Cardiac muscle cell (in vitro differentiated cells and primary cell): ENCODE measurements at places on chromosomes 5 and 9. TPM values are rescaled to one million over a fixed set of nuclear protein-coding genes. Genes with fewer than 3 reads are reported as not detected.

DNA sequence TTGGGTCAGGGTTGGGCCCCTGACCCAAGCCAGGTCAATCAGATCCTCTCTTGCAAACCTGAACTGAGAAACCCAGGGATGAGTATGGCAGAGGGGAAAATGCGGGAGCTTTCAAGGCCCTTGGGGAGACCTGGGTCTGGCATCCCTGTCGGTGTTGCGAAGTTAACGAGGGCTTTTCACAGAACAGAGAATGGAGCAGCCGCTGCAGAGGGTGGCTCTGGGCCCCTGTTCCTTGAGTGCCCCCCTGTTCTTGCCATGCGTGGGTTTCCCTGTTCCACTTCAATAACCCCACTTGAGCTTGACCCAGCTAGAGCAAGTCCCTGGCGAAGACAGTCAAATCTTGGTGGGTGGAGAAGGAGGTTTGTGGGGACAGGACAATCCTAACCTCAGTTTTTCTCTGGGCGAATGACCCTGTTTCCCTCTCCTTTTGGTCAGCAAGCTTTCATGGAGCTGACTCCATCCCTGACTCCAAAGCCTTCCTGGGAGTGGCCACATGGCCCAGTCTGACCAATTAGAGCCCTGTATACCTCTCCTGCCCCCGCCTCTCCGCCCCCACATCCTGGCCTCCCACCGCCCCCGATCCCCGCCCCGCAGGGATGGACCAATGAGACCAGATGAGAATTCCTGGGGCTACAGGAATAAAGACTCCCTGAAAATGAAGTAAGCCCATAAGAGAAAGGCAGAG is 2.9 kb upstream of the VDAC1 start:
- no peak for DNase-seq

DNA sequence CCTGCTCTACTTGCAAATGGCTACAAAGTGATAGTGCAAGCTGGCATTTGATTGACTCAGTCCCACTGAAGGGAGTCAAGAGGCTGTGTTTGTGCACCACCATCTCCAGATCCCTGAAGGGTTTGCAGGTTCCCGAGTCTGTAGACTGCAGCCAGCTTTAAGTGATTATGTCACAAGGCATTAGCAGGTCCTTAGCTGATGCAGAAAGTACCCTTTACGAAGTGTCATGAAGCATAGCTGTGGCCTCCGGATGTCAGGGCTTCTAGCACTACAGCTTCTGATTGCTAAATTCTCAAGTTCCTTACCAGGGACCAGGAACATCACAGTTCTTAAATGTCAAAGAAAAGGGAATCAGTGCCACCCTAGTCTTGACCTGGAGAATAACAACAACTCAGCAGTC is 311.3 kb upstream of the TRPC7 start:
- DNase-seq, result peak; percentile 26

- DNase-seq, result no peak
Observed at GRCh38 chr5:144040615-144041305, 129.7 kb downstream of the YIPF5 start.

DNA sequence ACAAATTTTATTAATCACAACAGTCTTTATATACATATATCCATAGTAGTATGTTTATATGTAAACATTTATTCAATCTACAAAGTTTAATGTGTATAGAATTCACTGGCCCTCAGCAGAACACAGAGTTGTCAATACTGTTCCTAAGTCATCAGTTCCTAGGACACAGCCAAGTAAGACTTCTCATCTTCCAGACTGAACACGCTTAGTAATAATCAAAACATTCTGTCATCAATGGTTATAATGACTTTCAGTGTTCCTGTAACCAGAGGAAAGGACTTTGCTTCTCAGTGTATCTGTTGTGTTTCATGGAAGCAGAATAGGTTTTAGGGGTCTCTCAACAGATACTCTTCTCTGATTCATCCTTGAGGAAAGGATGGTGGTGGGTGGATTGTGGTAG is 82.2 kb downstream of the SMIM23 start:
- DNase-seq, result no peak

- DNase-seq, result peak; percentile 58
Observed at GRCh38 chr5:95284572-95285408, at the start of gene MCTP1. TSS of gene MCTP1 (minus strand) at chr5:95285094.

GRCh38 chr5:36180556-36181350 is 28.8 kb downstream of the SKP2 start:
- no peak for DNase-seq

DNA sequence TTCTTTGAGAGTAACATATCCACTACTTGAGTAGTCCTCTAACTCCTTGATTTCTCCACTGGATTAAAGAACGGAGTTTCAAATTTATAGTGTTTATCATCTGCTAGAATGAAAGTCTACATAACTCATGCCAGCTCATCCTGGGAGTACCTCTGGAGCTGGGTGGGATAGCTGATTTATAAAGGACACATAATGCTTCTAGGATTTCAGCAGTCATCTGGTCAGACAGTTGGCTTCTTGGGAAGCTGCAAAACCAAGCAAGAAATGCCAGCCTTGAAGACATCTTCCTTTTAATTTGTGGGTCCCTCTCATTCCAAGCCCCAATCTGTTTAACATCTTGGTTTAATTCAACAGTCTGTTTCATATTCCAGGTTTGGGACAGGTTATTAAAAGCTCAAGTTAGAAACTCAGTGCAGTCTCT is 3.2 kb downstream of the GALNT10 start:
- no peak for DNase-seq

- DNase-seq, result no peak
Observed at GRCh38 chr5:30100929-30101328, 1092.6 kb upstream of the CDH6 start.

DNA sequence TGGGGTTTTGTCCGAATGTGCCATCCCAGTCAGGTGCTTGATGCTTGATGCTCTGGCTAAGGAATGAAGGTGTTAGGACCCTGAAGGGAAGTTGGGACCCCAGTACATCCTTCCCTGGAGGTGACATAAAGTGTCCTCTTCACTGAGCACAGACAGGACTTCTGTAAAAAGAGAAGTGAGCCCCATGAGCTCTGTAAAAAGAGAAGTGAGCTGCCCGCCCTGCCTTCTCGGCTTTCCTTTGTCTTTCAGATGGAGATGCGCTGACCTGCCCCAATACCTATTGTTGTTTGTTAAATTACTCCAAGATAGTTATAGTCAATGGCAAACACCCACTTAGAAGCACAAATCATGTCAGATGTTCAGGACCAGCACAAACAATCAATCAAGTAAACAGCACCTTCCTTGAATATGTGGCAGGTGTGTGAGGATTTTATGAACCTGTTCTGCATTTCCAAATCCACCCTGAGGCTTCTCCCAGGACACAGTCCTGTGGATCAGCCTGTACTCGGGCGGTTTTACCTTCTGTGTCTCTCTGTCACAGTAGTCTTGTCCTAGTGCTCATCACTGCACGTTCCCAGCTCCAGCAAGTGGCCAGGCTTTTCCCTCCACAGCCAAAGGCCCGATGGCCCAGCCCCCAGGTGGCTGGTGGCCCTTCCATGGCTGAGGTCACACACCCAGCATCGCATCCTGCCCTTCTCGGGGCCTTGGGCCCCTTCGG is 191.4 kb downstream of the MTRR start:
- no peak for DNase-seq

GRCh38 chr5:57186194-57186593 is 12.3 kb downstream of the GPBP1 start:
- DNase-seq, result peak; percentile 18

GRCh38 chr5:115544043-115544435 is 536 bp downstream of the FEM1C start:
- DNase-seq, result no peak

- DNase-seq, result no peak
Observed at GRCh38 chr5:68928617-68929302, 165.1 kb upstream of the SLC30A5 start.

DNA sequence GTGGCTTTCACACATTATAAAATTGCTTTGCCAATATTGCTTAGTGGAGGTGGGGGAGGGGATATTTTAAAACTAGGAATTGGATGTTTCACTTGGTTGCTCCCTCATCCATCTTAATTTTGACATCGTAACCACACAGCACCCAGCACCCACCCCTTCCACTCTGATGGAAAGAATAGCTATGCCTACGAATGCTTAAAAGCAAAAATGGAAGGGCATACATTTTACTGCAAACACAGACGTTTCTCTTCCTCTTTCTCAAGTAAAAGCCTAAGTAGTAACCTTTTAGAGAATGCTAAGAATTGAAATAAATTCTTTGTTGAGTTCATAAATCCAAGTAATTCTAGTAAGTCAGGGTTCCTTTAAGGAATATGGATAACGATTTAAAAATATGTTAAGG is 69.9 kb downstream of the JAKMIP2 start:
- DNase-seq, result no peak

- DNase-seq, result no peak
Observed at GRCh38 chr5:69335341-69335935, 2.8 kb upstream of the CCDC125 start.

GRCh38 chr5:73306078-73306719 is 133.2 kb downstream of the TMEM174 start:
- DNase-seq, result no peak

GRCh38 chr5:42587096-42587723 is 164.0 kb downstream of the GHR start:
- no peak for DNase-seq

- no peak for DNase-seq
Observed at GRCh38 chr5:3357291-3357690, 238.3 kb upstream of the IRX1 start.

- DNase-seq, result no peak
Observed at GRCh38 chr5:76427206-76428140, 24.4 kb downstream of the IQGAP2 start.

GRCh38 chr5:11531811-11532555 is 372.3 kb downstream of the CTNND2 start:
- DNase-seq, result no peak

The SPATA31D4 gene
- total RNA-seq, result not detected in 2 replicates

The SLC6A3 gene
- total RNA-seq, result 0.04 TPM in 1 of 2 replicates, not detected in the other

The OGN gene
- total RNA-seq, result 0.11 TPM in 1 of 2 replicates, not detected in the other

The F2RL1 gene
- not detected in 2 replicates for total RNA-seq

The NOXA1 gene
- 6.8 and 12.0 TPM in 2 replicates for total RNA-seq

The CCDC192 gene
- not detected in 2 replicates for total RNA-seq
